ENCODE measurements at places on chromosomes 3 and 15.
A peak's percentile ranks its signal among the peaks of the same experiment; 100 is the strongest.

GRCh38 chr3:71010726-71011455 is 572.6 kb downstream of the FOXP1 start:
- DNase-seq = no peak

DNA sequence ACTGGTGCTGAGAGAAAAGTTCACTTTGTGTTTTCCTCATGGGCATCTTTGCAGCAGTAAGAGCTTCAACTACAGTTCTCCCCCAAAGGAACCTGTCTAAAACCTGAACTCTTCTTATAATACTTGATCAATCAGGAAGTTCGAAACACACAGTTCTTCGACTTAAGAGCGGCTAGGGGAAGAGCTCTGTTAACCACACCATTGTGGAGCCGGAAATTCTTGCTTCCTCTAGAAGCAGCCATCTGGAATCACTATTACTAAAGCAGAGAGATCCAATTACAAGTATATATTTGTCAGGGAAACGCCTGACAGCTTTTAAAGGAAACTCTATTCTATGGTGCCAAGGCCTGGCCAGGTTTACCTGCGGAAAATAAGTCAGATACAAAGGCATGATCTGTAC is 337.3 kb upstream of the CBLB start:
- no peak for DNase-seq

DNA sequence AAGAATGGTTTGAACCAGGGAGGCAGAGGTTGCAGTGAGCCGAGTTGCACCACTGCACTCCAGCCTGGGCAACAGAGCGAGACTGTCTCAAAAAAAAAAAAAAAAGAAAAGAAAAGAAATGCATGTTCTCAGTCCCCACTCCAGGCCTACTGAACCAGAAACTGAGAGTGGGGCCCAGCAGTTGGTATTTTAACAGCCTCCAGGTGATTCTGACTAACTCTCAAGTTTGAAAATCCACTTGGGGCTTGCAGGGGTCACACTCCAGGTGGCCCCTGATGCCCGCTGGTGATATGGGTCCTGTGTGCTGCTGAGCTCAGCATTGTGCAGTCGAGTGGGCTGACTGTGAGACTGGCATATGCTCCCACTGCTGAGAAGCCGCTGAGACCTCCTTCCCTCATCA is 133.7 kb upstream of the C2CD4B start:
- DNase-seq = no peak

DNA sequence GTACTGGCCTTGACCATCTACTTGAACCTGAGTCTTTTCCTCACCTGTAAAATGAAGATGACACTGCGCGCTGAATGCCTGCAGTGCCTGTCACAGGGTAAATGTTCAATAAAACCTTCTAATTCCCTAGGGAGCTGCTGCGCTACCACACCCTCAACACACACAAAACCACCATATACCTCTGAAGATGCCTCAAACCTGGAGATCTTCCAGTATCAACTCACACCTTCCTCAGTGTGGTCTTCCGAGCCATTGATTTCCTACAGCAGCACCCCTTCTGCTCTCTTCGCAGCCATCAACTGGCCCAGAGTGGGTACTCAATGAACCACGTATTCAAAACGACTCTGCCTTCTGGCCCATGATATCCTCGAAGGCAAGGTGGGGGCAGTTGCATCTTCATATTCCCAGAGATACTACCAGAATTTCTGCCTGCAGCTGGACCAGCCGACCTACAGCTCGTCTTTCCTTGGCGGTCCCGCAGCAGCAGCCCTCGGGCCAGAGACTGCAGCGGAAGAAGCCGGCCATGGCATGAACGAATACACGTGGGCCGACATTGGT is 695 bp downstream of the RPL32 start:
- no peak for DNase-seq

- no peak for DNase-seq
These were observed 13.0 kb downstream of the ZFAND6 start for GRCh38 chr15:80072285-80072994.

DNA sequence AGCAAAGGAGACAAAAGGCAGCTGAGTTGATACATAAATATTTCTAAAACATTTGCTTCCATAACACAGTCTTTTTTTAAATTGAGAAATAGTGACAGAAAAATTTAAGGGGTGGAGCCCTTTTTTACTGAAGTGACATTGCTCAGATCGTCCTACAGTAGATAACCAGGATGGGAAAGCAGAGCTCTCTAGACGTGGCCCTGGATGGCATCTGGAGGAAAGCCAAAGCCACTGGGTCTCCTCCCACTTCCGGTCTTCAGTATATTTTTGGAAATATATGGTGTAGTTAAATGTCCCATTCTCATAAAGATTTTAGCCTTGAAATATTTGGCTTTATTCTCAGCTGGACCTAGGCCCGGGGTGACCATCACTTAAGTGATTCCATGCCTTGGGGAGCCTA is 326.1 kb downstream of the ZNF621 start:
- DNase-seq = no peak

DNA sequence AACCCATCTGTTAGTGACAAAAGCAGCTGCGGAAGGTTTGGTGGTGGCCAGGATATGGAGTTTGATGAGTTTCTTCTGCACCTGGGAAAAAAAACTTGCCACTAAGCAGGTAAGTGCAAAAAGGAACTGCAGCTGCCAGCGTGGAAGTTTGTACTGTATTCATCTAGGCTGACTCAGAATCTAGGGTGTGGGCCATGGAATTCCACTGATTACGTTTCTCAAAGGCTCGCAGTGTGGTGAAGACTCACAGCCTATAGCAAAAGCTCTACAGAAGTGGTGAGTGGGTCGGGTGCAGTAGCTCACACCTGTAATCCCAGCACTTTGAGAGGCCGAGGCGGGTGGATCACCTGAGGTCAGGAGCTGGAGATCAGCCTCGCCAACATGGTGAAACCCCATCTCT is 334.6 kb upstream of the GRM7 start:
- DNase-seq = no peak

GRCh38 chr3:160319322-160319721 is 79.7 kb downstream of the IFT80 start:
- DNase-seq = no peak

- no peak for DNase-seq
These were observed 64.1 kb upstream of the SLC6A1 start for GRCh38 chr3:10928407-10928960.

GRCh38 chr3:110625201-110625747 is 446.3 kb upstream of the NECTIN3 start:
- no peak for DNase-seq

- DNase-seq = no peak
These were observed 6.1 kb downstream of the MINDY4B start for GRCh38 chr3:150899141-150899540.

DNA sequence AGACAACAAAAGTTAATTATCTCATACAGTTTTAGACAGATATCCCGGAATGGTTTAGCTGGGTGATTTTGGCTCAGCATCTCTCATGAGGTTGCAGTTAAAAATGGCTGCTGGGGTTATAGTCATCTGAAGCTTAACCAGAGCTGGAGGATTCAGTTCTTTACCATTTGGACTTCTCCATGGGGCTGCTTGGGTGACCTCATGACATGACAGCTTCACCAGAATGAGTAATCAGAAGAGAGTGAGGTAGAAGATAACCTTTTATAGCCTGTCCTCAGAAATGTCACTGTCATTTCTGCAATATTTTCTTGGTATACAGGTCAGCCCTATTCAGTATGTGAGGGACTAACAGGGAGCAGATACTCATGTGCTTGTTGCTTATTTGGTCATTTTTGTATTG is 30.9 kb downstream of the TFG start:
- DNase-seq = no peak

DNA sequence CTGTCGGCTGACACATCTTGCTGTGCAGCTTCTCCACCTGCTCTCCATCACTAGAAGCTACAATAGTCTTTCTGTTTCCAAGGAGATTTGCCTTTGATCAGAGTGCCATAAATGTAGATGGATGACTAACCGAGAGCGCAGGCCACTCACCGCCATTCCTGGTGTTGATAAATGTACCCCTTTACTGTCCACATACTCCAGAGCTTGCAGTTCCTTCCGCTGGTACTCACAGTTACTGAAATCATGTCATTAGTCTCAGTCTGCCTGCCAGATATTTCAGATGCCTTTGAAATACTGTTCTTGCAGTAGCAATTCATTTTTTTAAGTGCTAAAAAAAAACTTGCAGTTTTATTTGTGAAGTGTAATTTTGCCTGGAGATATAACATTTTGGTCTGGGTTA is 72.3 kb downstream of the BLM start:
- DNase-seq = no peak

DNA sequence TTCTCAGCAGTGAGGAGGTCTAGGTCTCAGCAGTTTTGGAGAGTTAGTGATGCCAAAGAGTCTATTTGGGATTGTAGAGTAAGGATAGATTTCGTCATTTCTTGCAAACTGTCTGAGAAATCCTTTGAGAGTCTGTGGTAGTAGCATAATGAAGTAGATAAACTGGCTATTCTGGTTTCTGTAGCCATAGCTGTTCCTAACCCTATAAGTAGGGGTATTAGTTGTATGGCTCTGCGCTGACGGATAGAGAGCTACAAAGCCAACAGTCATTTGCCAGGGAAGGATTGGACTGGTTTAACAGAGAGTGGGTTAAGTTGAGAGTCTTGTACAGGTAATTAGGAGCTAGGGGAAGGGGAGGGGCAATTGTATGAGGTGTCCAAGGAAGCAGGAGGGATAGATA is 50.6 kb downstream of the KLHDC8B start:
- no peak for DNase-seq

DNA sequence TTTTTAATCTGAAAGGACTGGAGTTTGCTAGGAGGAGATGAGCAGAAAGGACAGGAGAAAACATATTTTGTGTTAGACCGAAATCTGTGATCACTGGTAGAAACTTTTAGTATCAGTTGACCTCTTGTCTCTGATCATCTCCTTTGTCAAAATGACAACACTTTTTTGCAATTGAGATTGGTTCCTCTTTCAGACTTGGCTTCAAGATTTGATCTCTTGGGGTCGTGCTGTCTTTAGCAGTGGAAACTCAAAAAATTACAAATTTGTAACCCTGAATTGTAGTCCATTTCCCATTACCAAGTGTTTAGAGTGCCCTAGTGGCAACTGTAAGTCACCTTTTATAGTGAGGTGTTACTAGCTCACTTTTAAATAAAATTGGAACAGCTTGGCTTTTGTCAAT is 107.4 kb downstream of the KLHL25 start:
- no peak for DNase-seq

- DNase-seq = no peak
These were observed 263.8 kb upstream of the UBE2E2 start for GRCh38 chr3:22939349-22939748.

DNA sequence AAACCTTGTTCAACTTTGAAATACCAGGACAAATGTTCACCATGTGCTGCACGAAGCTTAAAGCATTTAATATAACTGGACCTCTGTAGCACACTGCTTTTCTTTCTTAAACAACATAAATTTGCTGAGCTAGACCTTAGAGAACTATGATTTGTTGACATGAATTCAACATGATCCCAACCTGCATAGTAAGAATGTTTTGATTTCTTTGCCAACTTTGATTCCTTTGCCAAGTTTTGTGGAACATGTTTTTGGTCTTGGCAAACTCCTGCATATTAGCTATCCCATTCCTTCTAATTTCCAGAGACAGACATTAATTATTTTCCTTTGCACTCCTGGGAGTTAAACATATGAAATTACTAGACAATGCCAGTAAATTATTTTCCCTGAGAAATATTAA is 197.2 kb upstream of the RBMS3 start:
- DNase-seq = no peak

DNA sequence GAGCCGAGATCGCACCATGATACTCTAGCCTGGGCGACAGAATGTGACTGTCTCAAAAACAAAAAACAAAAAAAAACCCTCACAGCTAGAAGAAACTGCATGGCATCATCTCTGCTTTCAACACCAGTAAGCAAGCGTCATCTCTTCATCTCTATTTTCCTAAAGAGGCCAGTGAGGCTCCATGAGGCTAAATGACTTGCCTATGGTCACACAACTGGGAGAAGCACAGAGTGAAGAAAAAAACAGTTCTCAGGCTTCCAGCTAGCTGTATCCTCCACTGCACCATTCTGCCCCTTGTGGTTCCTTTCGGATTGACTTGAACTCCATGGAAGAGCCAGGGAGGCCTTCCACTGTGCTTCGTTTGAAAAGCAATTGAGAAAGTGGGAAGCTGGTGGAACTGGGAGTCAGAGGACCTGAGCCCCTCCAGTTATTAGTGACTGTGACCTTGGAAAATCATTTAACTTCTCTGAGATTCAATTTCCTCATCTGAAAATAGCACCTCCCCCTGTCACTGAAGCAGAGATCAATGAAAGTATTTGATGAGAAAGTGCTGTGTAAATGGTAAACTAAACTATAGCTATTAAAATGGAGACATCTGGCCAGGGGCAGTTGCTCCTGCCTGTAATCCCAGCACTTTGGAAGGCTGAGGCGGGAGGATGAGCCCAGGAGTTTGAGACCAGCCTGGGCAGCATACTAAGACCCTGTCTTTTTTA is 32.1 kb upstream of the DENND4A start:
- DNase-seq = no peak

GRCh38 chr15:45441686-45442085 is 63.3 kb upstream of the GATM start:
- DNase-seq = no peak

- peak; percentile 46 for DNase-seq
These were observed 97.4 kb downstream of the ADCY5 start for GRCh38 chr3:123351501-123351900.

DNA sequence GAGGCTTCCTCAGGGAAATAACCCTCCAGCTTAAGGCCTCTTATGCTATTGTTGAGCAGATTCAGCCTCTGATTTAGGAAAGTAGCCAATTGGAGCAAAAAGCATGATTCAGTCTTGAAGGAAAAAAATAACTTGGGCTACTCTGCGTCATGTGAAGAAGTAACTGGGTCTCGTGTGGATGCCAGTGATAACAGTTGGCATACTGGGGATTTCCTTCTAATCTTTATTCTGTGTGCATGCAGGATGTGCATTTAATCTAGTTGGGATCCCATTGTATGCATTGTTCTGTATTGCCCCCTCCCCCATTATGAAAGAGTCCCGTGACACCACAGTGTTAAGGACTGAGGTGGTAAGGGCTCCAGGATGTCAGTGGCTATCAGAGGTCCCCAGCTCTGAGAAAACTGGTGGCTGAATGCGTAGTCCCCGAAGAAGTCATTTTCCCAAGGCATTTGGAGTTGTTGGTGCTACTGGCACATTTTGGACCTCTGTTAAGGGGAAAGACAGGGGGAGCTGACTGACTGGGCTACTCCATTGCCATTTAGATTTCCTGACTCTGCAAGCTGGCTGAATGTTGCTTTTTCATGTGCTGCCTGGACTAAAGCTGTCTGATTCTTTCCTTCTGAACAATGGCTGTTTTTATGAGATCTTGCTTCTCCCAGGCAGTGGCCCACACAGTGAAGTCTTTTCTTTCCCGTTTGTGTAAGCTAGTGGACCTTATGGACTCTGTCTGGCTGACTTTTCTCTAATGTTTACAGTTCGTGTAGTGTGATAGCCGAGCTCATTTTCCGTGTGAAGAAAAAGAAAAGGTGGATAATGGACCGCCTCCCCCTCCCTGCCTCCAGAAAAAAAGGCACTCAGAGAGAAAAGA is 38.4 kb upstream of the TRAK1 start:
- DNase-seq = no peak
